ENCODE measurements at places on chromosomes 7 and 10. TPM values are rescaled to one million over a fixed set of nuclear protein-coding genes. Genes with fewer than 3 reads are reported as not detected.

GRCh38 chr10:125018576-125019143 lies 76.7 kb downstream of the ZRANB1 start:
- H3K36me3 ChIP-seq: peaks cover 7% of the 10 kb centered on the region
- DNase-seq: no peak
- H3K4me3 ChIP-seq: no peak overlapping the region

DNA sequence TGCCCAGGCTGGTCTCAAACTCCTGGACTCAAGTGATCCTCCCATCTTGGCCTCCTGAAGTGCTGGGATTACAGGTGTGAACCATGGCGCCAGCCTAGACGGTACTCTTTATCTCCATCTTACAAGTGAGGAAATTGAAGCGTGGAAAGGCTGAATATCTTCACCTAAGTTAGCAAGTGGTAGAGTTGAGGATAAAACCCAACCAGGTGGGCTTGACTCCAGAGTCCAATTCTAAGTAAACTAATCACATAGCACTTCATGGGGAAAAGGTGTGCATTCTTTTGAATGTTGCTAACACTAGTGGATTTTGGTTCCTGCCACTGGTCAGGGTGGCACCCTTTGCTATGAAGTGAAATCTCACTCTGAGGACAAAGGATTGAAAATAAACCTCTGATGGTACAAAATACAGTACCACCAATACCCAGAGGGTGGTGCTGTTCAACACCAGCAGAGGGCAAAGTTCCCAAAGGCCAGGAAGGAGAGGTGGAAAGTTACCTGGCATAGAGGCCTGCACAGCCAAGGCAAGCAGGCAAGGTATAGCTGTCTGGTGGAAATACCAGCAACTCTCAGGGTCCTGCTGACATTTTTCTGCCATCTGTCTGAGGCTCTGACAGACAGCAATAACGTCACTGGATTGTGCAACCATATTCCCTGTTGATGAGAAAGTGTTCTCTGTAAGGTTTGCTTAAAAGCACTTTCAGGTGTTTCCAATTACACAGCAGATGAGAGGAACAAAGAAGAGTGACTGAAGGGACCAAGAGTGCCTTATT lies 17.6 kb downstream of the ZDHHC16 start:
- peaks cover 6% of the 10 kb centered on the region for H3K4me1 ChIP-seq
- no peaks in the 10 kb centered on the region for H3K27me3 ChIP-seq

GRCh38 chr10:1035201-1035600 lies 9.5 kb upstream of the IDI2 start:
- no peaks in the 10 kb centered on the region for H3K4me1 ChIP-seq
- no peaks in the 10 kb centered on the region for H3K27me3 ChIP-seq
- peaks cover 12% of the 10 kb centered on the region for H3K36me3 ChIP-seq
- DNase-seq: no peak
- no peak overlapping the region for H3K27ac ChIP-seq

GRCh38 chr7:93117852-93118530 lies at the start of gene SAMD9:
Gene SAMD9, minus strand, starts transcription at chr7:93117979. Its CDS starts 11,882 bp downstream, at chr7:93106097.
- H3K27ac ChIP-seq: peak within 1 kb of the TSS; percentile 79
- H3K36me3 ChIP-seq: no peaks in the 10 kb centered on the region
- peak within 1 kb of the TSS; percentile 60 for H3K4me3 ChIP-seq
- peaks cover 17% of the 10 kb centered on the region for H3K4me1 ChIP-seq

DNA sequence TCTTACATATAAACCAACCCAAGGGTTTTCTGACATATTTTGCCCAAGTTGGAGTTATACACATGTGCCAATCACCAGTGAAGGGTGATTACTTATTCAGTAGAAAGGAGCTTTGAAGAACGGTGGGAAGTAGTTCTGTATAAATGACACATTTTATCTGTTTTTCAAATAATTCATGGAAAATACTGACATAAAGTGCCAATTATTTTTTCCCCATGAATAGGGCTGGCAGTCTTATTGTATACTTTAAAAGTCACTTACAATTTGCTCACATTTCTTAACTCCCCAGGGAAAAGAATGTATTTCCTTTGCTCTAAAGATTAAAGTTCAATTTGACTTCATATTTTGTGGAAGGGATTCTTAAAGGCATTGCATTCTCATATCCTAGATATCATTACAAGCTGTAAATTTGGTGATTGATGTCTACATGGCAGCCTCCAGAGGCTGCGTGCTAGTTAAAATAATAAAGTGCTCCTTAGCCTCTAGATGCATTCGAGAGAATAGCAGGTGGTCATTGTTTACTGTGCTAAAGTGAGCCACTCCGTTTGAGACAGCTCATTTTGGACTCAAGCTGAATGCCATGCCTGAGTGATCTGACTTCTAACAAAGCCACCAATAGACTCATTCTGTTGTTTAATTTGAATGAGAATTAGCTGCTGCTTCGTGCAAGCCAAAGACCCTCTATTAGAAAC lies 148.8 kb upstream of the NRP1 start:
- no peaks in the 10 kb centered on the region for H3K27me3 ChIP-seq
- no peaks in the 10 kb centered on the region for H3K36me3 ChIP-seq
- no peak overlapping the region for H3K27ac ChIP-seq
- DNase-seq: no peak
- no peak overlapping the region for H3K4me3 ChIP-seq

GRCh38 chr10:109968953-109969759 lies 38.6 kb upstream of the ADD3 start:
- no peak overlapping the region for H3K27ac ChIP-seq
- H3K27me3 ChIP-seq: no peaks in the 10 kb centered on the region
- peaks cover 20% of the 10 kb centered on the region for H3K4me1 ChIP-seq

DNA sequence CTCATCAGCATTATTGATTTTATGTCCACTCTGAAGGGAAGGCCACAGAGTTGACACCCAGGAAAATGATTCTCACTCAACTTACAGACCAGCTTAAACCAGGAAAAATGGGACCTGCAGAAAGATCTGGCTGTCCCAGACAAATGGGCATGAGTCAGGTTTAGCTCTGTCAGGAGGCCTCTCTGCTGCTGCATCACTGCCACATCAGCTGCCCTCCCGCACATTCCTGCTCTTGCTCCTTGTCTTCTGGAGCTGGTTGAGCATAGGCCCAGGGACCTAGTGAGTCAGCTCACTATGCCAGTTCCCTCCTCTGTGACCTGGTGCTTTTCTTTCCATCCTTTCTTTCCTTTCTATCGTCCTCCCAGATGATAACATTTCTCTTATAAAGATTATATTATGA lies 18.8 kb upstream of the SMNDC1 start:
- no peaks in the 10 kb centered on the region for H3K27me3 ChIP-seq
- no peaks in the 10 kb centered on the region for H3K4me1 ChIP-seq
- no peaks in the 10 kb centered on the region for H3K36me3 ChIP-seq
- H3K4me3 ChIP-seq: no peak overlapping the region
- no peak overlapping the region for H3K27ac ChIP-seq
- DNase-seq: no peak

DNA sequence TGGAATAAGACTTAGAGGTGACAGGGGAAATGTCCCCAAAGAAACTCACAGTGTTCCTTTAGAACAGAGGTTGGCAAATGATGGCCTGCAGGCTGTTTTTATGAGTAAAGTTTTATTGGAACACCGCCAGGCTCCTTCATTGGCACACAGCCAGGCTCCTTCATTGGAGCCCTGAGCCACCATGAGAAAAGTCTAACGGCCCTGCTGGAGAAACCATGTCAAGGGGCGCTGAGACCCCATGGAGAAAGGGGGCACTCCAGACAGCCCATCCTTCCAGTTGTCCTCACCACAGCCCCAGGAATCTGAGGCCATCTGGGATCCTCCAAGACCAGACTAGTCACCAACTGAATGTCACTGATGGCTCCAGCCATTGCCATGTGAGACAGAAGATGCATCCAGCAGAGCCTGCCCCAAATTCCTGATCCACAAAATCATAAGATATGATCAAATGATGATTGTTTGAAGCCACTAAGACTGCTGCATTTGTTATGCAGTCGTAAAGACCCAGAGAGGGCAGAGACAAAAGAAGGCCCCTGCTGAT lies 88.2 kb upstream of the GPR26 start:
- peaks cover 31% of the 10 kb centered on the region for H3K27me3 ChIP-seq
- H3K36me3 ChIP-seq: no peaks in the 10 kb centered on the region
- no peaks in the 10 kb centered on the region for H3K4me1 ChIP-seq
- H3K4me3 ChIP-seq: no peak overlapping the region

The C7orf33 gene
- not detected for total RNA-seq

DNA sequence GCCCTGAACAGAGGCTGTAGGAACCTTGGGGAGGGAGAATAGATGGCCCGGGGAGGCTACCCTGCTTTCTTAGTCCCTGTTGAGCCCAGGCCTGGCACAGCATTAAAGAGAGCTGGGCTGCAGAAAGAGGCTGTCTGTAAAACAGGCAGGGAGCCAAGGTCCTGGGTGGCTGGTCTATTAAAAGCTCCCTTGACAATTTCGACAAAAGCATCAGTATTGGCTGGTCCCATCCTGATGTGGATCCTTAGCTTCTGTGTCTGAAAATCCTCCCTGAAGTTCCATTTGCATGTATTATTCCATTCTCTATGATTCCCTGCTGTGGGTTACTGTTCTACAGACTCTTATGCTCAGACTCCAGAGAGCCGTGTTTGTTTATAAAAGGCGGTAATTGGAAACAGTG lies 158.5 kb downstream of the GALNT17 start:
- H3K27ac ChIP-seq: no peak overlapping the region
- H3K4me1 ChIP-seq: peaks cover 4% of the 10 kb centered on the region
- no peaks in the 10 kb centered on the region for H3K27me3 ChIP-seq
- no peak overlapping the region for H3K4me3 ChIP-seq
- no peaks in the 10 kb centered on the region for H3K36me3 ChIP-seq
- DNase-seq: no peak

The MRLN gene
- not detected for total RNA-seq

DNA sequence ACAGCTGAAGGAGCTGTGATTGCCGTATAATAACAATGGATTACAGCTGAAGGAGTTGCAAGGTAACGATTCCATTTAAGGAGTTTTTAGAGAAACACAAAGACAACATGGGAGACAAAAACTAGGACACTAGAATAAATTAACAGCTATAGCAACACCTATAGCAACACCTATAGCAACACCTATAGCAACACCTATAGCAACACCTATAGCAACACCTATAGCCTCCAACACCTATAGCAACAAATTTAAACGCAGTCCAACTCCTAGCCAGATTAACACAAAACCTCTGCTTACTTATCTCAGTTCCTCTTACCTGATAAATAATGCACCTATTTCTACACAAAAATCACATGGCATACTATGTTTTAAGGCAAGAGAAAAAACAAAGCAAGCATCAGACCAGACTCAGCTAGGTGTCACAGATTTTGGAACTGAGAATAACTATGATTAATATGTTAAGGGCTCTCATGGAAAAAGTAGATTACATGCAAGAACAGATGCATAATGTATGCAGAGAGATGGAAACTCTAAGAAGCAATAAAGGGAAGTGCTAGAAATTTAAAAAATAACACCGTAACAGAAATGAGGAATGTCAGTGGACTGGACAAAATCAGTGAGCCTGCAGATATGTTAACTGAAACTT lies 55.7 kb upstream of the SRPK2 start:
- H3K4me3 ChIP-seq: no peak overlapping the region
- H3K4me1 ChIP-seq: no peaks in the 10 kb centered on the region
- no peak overlapping the region for H3K27ac ChIP-seq

The GPR146 gene
- 40.0 TPM for total RNA-seq

GRCh38 chr7:105376908-105377533 lies 11.7 kb downstream of the SRPK2 start:
- no peak for DNase-seq
- no peaks in the 10 kb centered on the region for H3K27me3 ChIP-seq

DNA sequence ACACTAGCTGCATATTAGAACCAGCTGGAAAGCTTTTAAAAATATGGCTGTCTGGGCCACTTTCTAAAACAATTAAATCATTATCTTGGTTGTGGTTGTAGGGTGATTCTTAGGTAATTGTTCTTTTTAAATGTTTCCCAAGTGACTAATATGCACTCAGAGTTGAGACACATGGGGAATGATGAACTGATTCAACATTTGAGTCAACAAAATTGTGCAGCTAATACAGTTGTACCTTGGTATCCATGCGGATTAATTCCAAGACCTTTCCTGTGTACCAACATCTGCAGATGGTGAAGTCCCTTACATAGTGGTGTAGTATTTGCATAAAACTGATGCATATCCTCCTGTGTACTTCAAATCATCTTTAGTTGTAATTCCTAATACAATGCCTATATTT lies 242.2 kb downstream of the ATRNL1 start:
- H3K4me1 ChIP-seq: no peaks in the 10 kb centered on the region
- no peak overlapping the region for H3K4me3 ChIP-seq
- DNase-seq: no peak
- H3K27me3 ChIP-seq: no peaks in the 10 kb centered on the region

GRCh38 chr10:21317902-21318301 lies 207.6 kb downstream of the SKIDA1 start:
- H3K4me3 ChIP-seq: no peak overlapping the region
- no peak for DNase-seq
- H3K4me1 ChIP-seq: peaks cover 30% of the 10 kb centered on the region
- no peak overlapping the region for H3K27ac ChIP-seq
- H3K36me3 ChIP-seq: no peaks in the 10 kb centered on the region

- no peaks in the 10 kb centered on the region for H3K36me3 ChIP-seq
- no peak overlapping the region for H3K27ac ChIP-seq
- H3K4me1 ChIP-seq: peaks cover 6% of the 10 kb centered on the region
Measured at GRCh38 chr10:43299579-43299978, 32.7 kb upstream of the RASGEF1A start.

DNA sequence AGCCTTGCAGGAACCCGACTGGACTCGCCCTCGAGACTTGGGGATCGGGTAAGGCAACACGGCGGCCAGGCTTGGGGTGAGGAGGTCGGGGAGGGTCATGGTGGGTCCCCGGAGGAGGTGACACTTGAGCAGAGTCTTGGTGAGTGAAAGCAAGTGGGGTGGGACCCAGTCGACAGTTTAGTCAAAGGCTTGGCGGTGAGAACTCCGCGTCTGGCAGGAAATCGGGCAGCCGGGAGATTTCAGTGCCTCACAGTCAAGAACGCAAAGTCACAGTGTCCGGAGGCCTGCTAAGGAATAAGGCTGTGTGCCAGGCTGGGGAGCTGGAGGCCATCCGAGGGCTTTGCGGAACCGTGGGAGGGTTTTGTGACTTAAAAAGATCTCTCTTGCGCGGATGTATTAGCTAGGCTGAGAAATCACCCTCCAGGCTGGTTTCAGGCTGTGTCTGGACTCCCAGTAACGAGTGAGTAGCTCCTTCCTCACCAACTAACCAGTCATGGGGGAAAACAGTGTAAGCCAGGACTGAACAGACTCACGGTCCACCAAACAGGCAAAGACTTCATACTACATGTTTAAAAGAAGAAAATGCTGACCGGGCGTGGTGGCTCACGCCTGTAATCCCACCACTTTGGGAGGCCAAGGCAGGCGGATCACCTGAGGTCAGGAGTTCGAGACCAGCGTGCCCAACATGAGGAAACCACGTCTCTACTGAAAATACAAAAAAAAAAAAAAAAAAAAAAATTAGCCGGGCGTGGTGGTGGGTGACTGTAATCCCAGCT lies 613 bp downstream of the AP5Z1 start:
- H3K27ac ChIP-seq: peak overlapping the region; percentile 96
- H3K4me1 ChIP-seq: peaks cover 26% of the 10 kb centered on the region
- no peaks in the 10 kb centered on the region for H3K27me3 ChIP-seq
- peak overlapping the region; percentile 99 for H3K4me3 ChIP-seq
- no peak for DNase-seq

- H3K4me3 ChIP-seq: no peak overlapping the region
- peak overlapping the region; percentile 63 for H3K27ac ChIP-seq
- H3K4me1 ChIP-seq: peaks cover 32% of the 10 kb centered on the region
- no peaks in the 10 kb centered on the region for H3K27me3 ChIP-seq
Measured at GRCh38 chr7:64999165-65000004, 7.1 kb downstream of the ERV3-1 start.

Data from upper lobe of right lung (tissue), 1 donor.